Epithelial cell of alveolus of lung (primary cell): ENCODE measurements at places on chromosomes 13 and 19. TPM values are rescaled to one million over a fixed set of nuclear protein-coding genes. Genes with fewer than 3 reads are reported as not detected.

Gene RNF225
- 2.0 TPM in 1 of 2 replicates, not detected in the other for total RNA-seq

Gene MBD3L3
- not detected in 2 replicates for total RNA-seq

Gene FGF22
- not detected in 2 replicates for total RNA-seq

Gene TEX29
- total RNA-seq: not detected in 2 replicates

Gene TUBA3C
- total RNA-seq: not detected in 2 replicates

Gene CCNA1
- total RNA-seq: 2.3 TPM in 1 of 2 replicates, not detected in the other

Gene CALR
- total RNA-seq: 932 and 1,873 TPM in 2 replicates

Gene CPB2
- total RNA-seq: not detected in 2 replicates

Gene FSD1
- 21.2 and 30.5 TPM in 2 replicates for total RNA-seq

Gene SMIM44
- not detected in 2 replicates for total RNA-seq

Gene ATP1A3
- total RNA-seq: 0.13 and 0.16 TPM in 2 replicates

Gene KLK15
- total RNA-seq: not detected in 2 replicates

Gene CASP14
- total RNA-seq: not detected in 2 replicates

Gene OVOL3
- not detected in 2 replicates for total RNA-seq

Gene SPTBN4
- total RNA-seq: 0.24 and 1.2 TPM in 2 replicates

Gene CFD
- 0.91 and 262 TPM in 2 replicates for total RNA-seq

Gene NKPD1
- under 0.01 and 0.16 TPM in 2 replicates for total RNA-seq
